ENCODE measurements at places on chromosomes 5 and 9.

DNA sequence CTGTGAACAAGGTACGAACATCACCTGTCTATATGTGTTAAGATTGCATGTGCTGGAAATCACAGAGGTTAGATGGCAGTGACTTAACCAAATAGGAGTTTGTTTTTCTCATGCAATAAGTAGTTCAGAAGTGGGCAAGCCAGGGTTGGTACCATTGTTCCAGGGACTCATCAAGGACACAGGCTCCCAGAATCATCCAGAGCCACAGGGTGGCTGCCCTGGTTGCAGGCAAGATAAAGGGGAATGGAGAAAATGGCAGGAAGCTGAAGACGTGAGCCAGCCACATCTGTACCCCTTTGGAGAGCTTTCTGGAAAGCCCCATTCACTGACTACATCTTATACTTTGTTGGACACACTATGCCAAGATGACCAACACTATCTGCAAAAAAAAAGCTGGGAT, 126.0 kb upstream of the IL12B start:
- no peak for DNase-seq

DNA sequence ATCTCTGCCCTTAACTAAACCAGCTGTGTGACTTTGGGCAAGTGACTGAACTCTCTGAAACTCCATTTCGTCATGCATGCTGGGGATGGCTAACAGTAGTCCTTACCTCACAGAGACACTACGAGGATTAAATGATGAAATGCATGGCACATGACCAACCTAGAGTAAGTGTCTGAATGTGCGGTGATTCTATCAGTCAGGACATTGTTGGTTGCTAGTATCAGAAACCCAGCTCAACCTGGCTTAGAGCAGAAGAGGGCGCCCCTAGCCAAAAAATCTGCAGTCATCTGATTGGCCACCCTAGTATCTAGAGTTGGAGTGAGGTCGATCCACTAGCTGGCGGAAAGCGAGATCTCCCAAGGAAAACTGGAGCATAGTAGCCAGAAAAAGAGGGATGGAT, 25.2 kb downstream of the NEURL1B start:
- DNase-seq, result no peak

- no peak for DNase-seq
Measured at GRCh38 chr5:150085950-150086715, at the start of gene CSF1R. TSS of gene CSF1R (minus strand) at chr5:150086554. CDS start at chr5:150086427, 127 bp downstream.

DNA sequence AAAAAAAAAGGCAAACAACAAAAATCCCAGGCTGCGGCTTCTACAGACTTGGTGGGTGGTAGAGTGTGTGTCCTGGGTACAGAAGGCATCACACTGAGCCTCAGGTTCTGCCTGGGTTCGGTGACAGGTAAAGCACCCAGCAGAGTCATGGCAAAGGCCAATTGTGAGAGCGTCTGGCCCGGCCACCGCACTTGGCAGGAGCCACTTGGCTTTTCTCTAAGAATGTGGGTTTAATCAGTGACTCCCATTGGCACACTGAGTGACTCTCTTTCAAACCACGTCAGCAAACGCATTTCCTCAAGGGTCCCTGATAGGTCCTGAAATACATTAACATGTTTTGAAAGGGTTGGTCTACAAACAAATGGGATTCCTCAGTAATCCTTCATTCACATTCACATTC, 17.0 kb downstream of the COL23A1 start:
- DNase-seq, result no peak

Data from stimulated activated naive CD4-positive, alpha-beta T cell treated with Interleukin-2 at 50 U/mL for 16 hours (primary cell).